ENCODE measurements at places on chromosomes 2 and 18.

- DNase-seq = no peak
Observed at GRCh38 chr2:154306266-154306970, 392.1 kb upstream of the KCNJ3 start.

DNA sequence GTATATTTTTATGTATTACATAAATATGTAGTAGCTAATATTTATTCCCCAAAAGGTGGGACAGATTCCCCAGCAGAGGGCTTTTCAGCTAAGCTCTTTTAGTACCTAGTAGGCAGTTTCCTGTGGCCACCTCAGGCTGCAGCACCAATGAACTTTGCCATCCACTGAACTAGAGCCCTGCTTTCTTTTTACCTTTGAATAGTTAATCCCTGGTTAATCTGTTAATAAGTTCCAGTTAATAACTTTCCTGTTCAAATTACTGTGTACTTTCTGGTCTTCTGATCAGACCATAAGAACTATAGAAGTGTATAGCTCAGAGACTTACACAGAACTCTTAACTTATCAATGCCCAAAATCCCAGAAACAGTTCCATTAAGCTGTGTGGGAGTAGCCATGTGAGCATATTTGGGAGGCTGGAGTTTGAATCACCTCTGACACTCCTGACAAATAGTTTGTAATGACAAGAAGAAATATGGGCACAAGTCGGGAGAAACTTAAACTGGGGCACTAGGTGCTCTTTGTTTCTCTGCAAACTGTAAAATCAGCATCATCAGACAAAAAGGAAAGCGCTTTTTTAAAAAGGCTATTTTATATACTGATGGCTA is 40.0 kb downstream of the ASXL2 start:
- DNase-seq = no peak

DNA sequence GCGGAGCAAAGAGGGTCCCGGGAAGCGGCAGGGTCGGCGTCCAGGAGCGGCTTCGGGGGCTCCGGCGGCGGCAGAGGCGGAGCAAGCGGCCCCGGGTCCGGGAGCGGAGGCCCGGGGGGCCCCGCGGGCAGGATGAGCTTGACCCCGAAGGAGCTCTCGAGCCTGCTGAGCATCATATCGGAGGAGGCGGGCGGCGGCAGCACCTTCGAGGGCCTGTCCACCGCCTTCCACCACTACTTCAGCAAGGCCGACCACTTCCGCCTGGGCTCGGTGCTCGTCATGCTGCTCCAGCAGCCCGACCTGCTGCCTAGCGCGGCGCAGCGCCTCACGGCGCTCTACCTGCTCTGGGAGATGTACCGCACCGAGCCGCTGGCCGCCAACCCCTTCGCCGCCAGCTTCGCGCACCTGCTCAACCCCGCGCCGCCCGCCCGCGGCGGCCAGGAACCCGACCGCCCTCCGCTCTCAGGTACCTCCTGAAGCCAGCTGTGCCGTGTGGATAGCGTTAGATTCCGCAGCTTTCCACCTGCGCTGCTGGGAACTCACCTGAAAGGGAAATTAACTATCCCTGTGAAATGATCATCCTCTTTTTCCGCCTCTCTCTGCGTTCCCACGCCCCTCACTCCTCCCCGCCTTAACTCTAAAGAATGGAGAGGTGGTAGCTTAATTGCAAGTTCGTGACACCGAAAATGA is 472 bp downstream of the CNOT11 start:
- peak; percentile 78 for DNase-seq

- peak; percentile 46 for DNase-seq
Observed at GRCh38 chr2:222730366-222730999, 59.0 kb downstream of the MOGAT1 start.

- DNase-seq = no peak
Observed at GRCh38 chr18:523561-523960, 23.1 kb upstream of the COLEC12 start.

DNA sequence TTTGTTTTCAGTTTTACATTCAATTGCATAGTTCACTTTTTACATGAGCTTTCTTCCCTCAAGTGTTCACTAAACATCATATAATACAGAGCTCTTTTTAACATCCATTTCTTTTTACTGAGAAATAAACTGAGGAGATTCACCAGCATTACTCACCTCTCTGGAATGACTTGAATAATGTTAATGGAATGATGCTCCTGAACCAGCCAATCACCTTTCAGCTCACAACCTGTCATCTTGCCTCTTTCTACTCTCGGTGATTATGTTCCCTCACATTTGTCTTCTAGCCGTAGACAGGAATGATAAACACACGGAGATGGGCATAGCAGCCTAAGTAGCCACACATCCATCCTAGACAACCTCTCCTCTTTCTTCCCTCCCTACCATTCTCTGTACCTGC is 301.7 kb downstream of the PAX3 start:
- peak; percentile 84 for DNase-seq

DNA sequence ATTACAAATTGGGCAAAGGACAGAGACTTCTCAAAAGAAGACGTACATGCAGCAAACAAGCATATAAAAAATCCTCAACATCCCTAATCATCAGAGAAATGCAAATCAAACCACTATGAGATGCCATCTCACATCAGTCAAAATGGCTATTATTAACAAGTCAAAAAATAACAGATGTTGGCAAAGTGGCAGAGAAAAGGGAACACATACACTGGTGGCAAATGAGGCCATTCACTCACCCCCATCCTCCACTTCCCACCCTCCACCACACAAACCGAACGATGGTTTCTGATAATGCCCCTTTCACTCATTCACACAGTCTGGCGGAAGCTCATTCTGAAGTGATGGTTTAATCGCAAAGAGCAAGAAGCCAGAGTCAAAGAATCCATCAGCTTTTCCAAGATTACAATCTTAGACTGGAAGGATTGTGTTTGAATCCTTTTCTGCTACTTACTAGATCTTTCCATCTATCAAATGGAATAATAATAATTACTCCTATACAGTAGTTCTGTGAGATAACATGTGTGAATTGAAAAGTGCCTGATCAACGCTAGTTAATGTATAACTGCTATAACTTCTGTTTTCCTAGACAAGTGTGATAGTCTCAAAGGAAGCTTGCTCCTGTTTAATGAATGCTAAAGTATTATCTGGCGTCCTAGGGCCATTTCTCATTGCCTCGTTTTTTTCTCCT is 16.9 kb upstream of the CD28 start:
- DNase-seq = no peak

DNA sequence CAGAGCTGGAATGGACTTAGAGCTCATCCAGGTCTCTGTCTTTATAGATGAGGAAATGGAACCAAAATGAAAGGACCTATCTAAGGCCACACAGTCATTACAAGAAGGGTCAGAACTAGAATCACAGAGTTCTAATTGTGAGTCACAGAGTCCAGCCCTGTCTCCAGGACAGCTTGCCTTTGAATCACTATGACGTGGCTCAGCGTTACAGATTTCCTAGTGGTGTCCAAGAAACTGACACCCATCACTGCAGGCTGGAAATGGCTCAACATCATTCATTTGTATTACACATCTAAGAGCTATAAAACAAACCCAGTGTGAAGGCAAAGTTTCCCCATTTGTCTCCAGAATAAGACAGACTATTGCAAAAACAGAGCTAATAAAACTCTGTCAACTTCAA is 164.3 kb upstream of the SIX2 start:
- peak; percentile 97 for DNase-seq

DNA sequence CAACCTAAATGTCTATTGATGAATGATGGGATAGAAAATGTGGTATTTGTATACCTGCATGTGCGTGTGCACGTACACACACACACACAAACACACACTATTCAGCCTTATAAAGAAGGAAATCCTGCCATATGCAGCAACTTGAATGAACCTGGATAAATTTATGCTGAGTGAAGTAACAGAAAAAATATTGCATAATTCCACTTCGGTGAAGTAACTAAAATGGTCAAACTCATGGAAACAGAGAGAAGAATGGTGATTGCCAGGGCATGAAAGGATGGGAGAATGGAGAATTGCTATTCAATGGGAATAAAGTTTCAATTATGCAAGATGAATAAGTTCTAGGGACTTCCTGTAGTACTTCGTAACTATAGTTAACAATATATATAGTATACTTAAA is 95.5 kb upstream of the SCN1A start:
- no peak for DNase-seq

DNA sequence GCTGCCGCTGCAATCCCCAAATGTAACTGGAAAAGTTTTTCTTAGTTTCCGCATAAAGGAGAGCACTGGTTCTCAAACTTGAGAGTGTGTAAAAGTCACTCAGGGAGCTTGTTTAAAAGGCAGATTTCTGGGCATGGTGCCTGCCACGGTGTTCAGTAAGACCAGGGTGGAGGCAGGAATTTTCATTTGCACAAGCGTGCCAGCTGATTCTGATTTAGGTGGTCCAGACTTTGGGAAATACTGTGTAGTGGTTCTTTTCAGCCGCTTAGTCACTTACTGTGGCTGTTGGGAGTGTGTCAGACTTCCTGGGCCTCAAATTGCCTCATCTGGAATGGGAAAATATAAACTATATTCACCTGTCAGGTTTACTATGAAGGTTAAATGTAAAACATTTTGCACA is 788 bp downstream of the ARMC9 start:
- DNase-seq = peak; percentile 59

DNA sequence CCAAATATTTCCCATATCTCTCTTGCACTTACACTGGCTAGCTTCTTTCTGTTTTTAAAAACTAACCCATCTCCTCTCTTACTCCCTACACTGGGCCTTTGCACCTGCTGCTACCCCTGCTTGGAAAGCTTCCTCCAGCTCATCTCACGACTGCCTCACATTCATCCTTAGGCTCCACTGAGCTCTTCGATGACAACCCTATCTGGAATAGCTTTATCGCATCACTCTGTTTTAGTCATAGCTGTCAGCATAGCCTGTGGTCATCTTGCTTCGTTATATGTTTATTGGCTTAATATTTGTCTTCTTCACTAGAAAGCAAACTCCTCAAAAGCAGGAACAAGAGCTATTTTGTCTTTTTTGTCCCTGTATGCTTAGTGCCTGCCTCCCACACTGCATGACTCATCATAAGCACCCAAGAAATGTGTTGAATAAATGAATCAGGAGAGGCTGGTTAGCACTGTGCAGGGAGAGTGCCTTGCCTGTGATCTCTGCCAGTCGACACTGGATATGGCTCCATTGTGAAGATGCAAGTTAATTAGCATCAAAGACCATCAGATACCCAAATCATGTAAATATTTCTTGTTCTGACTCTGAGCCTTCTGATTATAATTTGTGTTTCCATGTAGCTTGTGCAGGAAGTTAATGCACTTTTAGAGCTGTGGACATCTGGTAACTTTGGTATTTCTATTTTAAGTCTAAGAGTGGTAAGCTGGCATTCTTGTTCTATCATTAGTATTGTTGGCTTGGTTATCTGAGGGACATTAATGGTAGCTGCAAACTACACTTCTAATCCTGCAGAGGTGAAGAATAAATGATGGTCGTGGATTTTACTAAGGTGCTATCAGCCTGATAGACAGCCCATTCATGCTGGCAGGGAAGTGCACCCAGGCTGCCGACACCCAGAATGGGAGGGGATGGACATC is 10.3 kb upstream of the DYTN start:
- DNase-seq = peak; percentile 57

DNA sequence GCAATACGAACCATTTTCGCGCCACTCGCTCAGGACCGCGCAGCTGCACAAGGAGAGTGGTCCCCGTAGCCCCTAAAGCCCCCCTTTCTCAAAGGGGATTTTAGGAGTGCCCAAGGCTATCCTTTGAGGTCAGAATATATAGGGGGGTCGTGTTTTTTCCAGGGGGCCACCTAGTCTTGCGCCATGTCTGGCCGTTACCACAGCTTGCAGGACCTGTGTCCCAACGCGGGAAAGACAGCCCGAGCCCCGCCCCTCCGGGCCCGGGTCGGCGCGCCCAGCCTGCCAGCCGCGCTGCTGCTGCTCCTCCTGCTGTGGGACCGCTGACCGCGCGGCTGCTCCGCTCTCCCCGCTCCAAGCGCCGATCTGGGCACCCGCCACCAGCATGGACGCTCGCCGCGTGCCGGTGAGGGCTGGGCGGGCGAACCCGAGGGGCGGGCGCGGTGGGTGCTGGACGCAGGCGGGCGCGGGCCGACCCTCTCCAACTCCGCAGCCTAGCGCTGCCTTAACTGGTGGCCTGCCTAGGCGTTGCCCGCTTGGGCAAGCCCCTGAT is at the start of gene CDCA7:
CDCA7 (plus strand) TSS at position 291 of the 550 bp plus-strand sequence; CDS start at position 383, 92 bp downstream.
- peak; percentile 77 for DNase-seq

GRCh38 chr18:24214913-24215312 is 76.1 kb downstream of the CABYR start:
- DNase-seq = peak; percentile 10

DNA sequence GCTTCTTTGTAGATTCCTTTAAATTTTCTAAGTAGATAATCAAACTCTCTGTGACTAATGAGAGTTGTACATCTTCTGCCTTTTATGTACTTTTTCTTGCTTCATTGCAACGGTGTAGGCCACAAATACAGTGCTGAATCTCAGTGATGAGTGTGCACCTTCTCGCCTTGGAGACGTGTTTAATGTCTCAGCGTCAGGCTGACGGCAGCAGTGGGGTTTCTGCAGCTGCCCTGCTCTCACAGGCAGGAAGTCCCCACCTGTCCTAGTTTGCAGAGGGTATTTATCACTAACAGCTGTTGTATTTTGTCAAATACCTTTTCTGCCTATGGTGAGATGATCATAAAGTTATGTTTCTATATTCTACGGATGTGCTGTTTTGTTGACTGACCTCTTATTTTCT is 13.3 kb downstream of the AGXT start:
- DNase-seq = no peak

- no peak for DNase-seq
Observed at GRCh38 chr2:238852206-238852869, 4.5 kb downstream of the TWIST2 start.

GRCh38 chr2:16933355-16933754 is 267.7 kb upstream of the CYRIA start:
- DNase-seq = no peak

DNA sequence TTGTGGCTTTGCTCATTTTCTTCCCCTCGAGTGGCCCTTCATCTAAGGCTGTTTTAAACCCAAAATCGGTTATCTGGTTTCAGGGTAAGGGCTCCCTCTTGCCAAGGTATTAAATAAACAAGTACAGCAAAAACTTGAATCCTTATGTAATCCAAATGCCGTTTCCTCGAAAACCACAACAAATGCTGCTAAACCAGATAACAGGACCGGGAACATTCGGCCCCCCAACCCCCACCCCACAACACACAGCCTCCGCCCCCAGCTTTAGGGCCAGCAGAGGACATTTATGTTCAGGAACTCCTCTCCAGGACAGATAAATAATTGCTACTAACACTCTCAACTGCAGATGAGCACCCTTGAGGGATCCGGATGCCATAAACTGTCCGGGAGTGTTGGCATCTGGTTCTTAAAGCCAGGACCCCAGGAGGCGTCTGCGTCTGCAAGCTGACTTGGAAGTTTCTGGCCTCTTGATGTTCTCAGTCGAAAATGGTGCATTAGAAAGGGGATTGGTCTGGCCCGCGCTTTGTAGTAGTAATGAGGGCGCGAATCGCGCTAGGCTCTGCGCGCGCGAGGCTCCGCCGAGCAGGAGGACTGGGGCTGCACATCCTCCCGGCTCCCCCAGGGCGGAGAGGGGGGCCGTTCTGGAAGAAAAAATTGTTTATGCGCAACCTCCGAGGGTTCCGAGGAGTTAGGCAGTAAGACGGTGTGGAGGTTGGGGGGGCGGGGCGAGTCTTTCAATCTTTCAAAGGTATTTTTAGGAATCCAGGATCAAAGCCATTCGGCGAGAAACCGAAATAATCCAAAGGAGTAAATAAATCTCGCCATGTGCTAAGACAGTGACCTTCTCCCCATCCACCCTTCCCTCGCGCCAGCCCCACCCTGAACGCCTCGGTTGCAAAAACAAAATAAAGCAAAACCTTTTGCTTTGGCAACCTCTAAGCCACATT is 3.9 kb upstream of the ID2 start:
- peak; percentile 14 for DNase-seq
